Daoy (cell line): ENCODE measurements at places on chromosomes 5 and 9. TPM values are rescaled to one million over a fixed set of nuclear protein-coding genes. Genes with fewer than 3 reads are reported as not detected.

Gene PCDHB3
- total RNA-seq = 0.11 and 0.24 TPM in 2 replicates

Gene PCDHB6
- total RNA-seq = 0.69 and 2.9 TPM in 2 replicates

Gene FAM120A
- 44.6 and 58.0 TPM in 2 replicates for total RNA-seq

Gene ZCCHC10
- 29.1 and 31.3 TPM in 2 replicates for total RNA-seq

Gene ANKRD31
- total RNA-seq = 0.11 TPM in 1 of 2 replicates, not detected in the other

Gene PITX1
- 34.0 and 53.8 TPM in 2 replicates for total RNA-seq

Gene FPGS
- 117 and 120 TPM in 2 replicates for total RNA-seq

GRCh38 chr5:151087486-151087885 is 6.7 kb upstream of the TNIP1 start:
- peak; percentile 49 for DNase-seq

DNA sequence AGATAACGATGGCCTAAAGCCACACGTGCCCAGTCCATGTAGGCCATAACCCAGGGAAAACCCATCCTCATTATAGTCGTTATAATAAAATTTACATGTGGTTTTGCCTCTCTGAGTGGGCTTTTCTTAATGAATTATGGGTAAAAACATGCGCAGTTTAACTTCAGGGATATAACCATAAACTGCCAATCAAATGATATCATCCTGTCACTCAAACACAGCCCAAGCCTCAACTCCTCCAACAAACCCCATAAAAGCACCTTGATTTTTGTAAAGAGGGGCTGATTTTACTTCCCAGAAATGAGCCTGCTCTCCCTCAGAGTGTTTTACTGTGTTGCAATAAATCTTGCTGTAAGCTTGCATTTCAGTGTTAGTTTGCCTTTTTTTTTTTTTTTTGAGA is 15.8 kb upstream of the SETX start:
- no peak for DNase-seq

GRCh38 chr5:153672347-153673090 is 182.0 kb downstream of the GRIA1 start:
- no peak for DNase-seq

DNA sequence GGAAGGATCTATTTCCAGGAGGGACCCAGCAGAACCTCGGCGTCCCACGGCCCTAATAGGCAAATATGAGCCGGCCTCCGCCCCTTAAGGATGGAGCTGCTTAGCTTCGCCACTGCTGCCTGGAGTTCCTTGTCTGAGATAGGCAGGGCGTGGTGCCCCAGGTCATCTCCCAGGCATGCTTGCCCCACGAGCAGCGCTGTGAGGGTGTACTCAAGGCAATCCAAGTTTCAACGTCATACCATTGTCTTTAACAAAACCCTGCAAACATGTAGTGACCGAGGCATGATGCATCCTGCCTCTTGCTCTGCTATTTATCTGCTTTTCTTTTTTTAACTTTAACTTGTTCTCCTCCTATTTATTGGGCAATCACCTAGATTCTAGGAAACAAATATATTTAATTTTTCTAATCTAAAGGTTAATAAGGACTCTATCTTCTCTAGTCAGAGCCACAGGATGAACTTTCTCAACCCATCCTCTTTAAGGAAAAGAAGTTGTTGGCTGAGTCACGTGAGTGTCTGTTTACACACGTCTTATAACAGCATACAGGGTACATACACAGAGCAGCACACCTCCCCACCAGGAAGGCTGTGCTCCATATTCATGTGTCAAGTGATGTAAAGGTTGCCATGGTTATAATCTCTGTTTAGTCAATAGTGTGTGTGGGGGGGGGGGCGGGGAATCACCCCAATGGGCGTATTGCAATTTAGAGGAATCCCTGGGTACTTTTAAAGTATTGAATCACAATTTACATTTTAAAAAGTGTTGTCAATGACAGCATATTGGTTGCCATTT is 27.3 kb upstream of the ZSWIM6 start:
- peak; percentile 79 for DNase-seq

GRCh38 chr9:15144622-15145061 is 162.4 kb downstream of the TTC39B start:
- peak; percentile 44 for DNase-seq

DNA sequence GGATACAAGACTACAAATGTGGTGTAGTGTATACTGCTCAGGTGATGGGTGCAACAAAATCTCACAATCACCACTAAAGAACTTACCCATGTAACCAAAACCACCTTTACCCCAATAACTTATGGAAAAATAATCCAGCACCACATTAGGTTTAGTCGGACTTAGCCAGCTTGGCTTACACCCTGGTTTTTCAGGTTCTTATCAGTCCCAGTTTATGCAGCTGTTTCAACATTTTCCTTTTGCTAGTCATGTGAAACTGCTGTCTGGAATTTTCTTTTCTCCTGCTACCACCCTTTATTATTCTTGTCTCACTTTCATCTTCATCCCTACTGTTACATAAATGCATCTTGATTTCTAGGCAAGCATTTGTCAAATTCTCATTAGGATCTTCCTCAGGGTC is 51.5 kb downstream of the STK32A start:
- no peak for DNase-seq

DNA sequence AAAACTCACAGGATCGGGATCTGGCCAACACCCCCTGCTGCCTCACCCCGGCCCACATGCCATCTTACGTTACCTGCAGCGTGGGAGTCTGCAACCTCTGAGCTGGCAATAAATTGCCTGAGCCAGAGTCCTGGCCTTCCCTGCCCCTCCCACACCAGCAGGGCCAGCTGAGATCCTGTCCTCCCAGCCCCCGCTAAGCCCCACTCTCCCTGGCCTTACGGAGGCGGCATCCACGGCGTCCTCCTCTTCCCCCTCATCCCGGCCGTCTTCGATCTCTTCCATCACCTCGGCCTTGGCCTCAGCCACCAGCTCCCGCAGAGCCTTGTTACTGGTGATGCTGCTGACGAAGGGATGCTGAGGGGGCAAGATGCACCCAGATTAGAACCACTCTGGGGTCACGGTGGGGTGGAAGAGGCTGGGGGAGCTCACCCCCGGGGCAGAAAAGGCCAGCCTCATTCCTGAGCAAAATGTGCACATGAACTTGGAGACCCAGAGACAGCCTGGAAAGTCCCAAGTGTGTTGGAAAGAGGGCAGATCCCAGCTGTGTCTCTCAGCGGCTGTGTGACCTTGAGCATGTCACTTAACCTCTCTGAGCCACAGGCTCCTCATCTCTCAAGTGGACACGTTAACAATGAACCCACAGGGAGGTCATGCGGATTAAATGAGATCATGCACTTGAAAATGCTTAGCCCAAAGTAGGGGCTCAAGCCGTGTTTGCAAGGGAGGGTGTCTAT is 89.9 kb upstream of the FBXW11 start:
- DNase-seq = no peak

GRCh38 chr5:4928409-4928808 is 211.7 kb upstream of the ADAMTS16 start:
- DNase-seq = no peak

- DNase-seq = peak; percentile 20
Observed at GRCh38 chr9:33161589-33162132, 5.5 kb downstream of the B4GALT1 start.

GRCh38 chr9:135813671-135814290 is 93.6 kb downstream of the CAMSAP1 start:
- DNase-seq = no peak

DNA sequence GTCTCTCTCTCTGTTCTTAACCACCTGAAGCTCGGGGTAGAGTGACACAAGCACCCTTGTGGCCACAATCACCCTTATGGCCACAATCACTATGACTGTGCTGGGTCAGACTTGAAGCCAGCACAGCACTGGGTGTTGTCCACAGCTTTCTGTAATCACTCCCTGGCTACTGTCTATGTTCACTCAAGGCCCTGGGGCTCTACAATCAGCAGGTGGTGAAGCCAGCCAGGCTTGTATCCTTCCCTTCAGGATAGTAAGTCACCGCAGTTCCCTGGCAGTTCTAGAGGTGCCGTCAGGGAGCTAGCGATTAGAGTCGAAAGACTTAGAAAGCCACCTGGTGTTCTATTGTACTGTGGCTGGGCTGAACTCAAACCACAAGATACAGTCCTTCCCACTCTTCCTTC is 44.2 kb downstream of the GDA start:
- DNase-seq = no peak

- no peak for DNase-seq
Observed at GRCh38 chr5:65338606-65339151, 143.0 kb downstream of the ADAMTS6 start.

- no peak for DNase-seq
Observed at GRCh38 chr5:117973785-117974184, 1014.6 kb downstream of the DTWD2 start.

DNA sequence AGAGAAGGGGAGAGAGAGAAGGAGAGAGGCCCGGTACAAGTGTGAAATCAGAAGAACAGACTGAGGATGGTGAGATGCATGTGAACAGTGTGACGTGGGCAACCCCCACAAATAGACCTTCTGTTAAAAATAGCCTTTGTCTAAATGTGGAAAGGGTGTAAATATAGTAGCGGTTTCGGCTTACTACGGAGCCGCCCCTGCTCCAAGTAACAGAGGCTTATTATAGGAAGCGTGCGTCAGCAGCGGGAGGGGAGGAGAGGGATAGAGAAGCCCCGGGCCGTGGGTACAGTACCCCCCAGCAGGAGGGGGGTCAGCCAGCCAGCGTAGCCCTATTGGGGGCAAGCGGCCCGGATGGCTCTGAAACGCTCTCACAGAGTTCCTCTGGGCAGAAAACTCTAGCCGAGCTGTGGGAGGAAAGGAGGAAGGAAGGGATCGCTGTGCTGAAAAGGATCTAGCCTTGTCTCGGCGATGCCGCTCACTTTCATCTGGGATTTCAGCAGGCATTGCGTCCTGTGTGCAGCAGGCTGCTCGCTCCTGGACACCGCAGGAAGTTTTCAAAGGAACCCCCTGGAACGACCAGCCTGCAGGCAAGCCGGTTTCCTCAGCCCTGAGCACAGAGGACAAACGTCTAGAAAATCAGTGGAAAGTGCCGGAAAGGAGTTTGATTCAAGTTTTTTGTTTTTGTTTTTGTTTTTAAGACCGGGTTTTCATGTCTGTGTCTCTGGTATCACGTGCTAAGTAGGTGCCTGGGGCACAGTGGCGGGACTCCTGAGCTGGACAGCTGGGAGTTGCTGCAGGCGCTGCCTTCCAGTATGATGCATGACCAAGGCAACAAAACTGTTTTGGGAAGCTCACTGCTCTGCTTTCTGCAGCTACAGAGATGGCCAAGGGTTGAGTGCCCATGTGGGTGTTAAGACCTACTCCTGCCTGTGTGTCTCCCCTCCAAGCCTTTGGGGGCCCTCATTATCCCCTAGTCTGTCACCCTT is 146.6 kb downstream of the SEC61B start:
- peak; percentile 56 for DNase-seq

DNA sequence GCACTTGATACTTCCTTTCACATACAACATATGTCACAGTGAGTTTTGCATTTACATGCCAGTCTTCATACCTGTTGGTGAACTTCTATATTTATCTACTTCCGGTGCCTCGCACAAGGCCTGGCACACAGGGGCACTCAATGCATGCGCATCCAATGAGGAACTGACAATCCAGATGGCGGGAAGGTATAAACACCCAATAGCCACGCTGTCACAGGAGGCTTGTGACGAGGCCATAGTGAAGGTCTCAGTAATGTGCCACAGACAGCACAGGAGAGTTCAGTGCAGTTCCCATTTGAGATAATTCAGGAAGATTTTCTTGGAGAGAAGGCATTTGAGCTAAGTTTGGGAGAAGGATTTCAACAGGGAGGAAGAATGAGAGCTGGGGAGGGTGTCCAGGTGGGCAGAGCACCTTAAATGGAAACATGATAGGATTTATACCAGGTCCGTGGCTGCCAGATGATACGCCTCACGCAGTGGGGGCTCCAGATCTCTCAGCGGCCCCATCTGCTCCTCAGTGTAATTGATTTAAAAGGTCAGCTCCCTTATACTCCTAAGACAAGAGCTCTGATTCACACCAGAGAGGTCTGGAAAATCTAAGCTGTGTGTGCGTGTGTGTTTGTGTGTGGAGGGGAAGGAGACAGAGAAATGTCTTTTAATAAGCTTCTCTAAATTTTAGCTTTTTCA is 206.2 kb downstream of the DCP2 start:
- DNase-seq = no peak

DNA sequence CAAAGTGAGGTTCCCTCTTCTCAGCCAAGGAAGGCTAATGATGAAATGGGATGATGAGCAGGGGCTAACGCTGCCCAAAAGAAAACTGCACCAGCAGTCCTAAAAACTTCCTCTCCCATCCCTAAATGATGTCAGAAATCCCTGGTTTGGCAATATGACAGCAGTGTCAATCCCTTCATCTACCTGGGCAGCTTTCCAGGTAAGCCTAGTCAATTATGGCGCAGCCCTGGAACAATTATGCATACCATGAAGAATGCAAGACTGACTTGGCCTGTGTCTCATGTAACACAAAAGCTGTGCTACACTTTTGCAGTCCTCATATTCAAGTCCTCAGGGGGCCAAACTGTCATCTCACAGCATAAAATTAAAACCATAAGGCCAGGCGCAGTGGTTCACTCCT is 7.0 kb downstream of the DMGDH start:
- no peak for DNase-seq

DNA sequence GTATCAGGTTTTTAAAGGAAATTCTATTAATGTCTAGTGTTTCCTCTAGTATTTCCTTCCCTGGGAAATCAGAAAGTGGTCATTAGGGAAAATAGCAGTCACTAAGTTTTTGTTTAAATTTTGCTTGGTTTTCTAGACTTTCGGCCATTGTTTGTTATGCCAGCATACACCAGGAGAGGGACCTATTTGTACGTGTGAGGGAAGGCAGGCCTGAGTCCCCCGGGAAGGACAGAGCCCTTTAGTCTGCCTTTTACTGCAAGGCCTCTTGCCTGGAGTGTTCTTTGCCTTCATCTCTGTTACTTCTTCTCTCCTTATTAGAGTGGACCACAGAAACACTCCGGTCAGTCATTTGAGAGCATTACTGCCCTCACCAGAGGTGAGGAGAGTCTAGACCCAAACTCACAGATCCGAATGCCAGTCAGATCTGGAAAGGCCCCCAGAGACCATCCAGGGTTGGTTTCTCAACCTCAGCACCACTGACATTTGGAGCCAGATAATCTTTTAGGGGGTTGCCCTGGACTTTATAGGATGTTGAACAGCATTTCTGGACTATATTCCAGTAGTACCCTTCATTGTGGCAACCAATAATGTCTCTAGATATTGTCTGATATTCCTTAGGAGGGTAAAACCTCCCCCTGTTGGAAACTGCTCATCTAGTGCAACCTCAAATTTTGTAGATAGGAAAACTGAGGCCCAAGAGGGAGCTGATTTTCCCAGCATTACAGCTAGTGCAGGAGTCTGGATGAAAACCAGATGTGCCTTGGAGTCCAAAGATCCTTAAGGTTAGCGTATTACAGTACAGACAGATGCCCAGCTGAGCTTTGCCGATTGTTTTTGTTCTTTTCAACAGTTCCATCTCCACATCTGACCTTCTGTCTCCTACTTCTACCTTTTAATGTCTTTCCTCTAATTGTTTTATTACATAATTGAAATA is 93.0 kb upstream of the NIPAL4 start:
- peak; percentile 64 for DNase-seq

- no peak for DNase-seq
Observed at GRCh38 chr5:58040846-58041245, 419.0 kb downstream of the PLK2 start.
